ENCODE measurements at places on chromosomes 5 and 9.

- no peak for DNase-seq
These were observed 97.0 kb upstream of the FAM120A start for GRCh38 chr9:93354451-93354850.

DNA sequence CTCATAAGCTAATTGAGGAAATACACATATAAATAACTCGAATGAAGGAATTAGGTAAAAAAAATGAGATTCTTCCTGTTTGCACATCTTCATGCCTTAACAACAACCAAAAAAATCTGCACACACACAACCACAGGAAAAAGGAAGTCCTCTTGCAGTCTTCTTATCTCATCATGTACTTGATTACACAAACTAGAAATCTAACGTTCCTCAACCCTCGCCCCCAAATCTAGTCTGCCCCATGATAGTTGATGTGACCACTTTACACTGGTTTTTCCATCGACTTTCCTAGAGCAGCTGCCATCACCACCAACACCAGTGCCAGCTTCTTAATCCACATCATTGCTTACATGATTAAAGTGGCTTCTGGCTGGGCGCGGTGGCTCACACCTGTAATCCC lies 31.2 kb upstream of the RNU6ATAC start:
- no peak for DNase-seq

DNA sequence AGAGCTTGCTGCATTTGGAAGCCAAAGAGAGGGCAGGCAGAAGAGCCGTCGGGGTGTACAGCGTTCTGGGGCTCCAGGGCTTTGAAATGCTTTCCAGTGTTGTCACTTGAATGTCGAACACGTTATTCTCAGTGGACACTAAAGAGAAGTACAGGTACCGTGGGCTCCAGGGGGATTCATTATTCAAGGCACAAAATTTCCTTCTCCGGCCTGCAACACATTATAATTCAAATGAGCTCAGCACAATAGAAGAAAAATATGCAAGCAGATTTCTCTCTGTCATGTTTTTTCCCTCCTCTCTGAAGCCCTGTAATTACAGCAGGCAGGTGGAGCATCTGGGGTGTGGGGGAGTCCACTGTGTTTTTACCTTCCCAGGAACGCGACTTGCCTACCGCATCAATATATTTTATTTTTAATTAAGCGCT lies 293.1 kb downstream of the ZSWIM6 start:
- DNase-seq = no peak

DNA sequence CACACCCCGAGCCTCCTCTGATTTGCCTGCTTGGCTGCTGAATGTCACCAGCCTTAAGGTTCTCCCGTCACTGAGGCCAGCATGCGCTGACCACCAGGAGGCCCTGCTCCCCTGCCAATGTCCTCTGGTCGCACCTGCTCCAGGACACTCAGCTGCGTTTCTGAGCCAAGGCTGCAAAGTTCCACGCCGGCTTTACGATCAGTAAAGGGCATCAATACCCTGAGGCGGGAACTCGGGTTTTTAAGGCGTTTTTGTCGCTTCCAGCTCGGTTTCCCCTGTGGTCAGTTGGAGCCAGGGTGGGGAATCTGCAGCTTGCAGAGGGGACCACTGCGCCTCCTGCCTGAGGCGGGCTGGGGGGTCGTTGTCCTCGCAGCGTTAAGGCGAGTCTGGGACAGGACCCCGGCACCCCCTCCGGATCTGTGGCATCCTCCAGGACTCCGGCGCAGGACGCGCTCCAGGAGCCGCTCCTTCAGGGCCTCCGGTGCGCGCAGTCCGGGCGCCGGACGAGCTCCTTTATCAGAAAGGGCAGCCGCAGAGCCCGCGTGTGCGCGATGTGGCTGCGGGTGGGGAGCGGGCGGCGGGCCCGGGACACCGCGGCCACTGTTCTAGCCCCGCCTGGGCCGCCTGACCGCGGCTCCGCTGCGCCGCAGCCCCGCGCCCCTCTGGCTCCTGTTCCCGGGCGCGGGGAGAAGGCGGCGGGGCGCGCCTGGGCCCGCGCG lies 24.1 kb upstream of the FLT4 start:
- DNase-seq = no peak

- DNase-seq = no peak
These were observed 161.9 kb upstream of the GAS1 start for GRCh38 chr9:87109231-87109631.

GRCh38 chr5:162372256-162372655 lies 304.7 kb downstream of the GABRG2 start:
- DNase-seq = no peak

DNA sequence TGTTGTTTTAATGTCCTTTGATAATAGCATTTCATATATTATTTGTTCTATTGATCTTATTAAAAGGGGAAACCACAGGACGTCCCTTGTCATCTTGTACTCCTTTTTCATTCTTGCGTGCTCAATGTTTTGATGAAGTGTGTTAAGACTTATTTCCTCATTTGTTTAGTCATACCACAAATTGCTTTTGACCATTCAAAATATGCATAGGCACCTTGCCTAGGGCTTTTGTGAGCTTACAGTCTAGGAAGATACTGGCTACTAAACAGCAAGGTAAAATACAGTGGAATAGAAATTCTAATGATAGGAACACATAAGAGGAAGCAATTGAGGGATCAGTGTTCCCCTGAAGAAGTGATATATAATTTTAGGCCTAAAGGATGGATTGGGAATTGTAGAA lies 190.3 kb downstream of the WDR70 start:
- DNase-seq = no peak

- DNase-seq = no peak
These were observed 105.8 kb downstream of the ROR2 start for GRCh38 chr9:91844190-91844589.

- no peak for DNase-seq
These were observed 23.2 kb downstream of the MAP3K1 start for GRCh38 chr5:56838409-56839039.

Data from activated CD4-positive, CD25-positive, alpha-beta regulatory T cell treated with anti-CD3 and anti-CD28 coated beads, Interleukin-2, amount 50 U/mL, for 72 hours (primary cell).